ENCODE measurements at places on chromosomes 16 and 17.
A peak's percentile ranks its signal among the peaks of the same experiment; 100 is the strongest.

- peak; percentile 96 for DNase-seq
These were observed 12.4 kb upstream of the AURKB start for GRCh38 chr17:8222630-8223355.

- DNase-seq, result peak; percentile 93
These were observed at the start of gene EXOSC6 for GRCh38 chr16:70251629-70252354. Gene EXOSC6 (minus strand): TSS chr16:70251940. CDS start chr16:70251900, 40 bp downstream.

- peak; percentile 92 for DNase-seq
These were observed 18.2 kb upstream of the RASL10B start for GRCh38 chr17:35713069-35713728.

- no peak for DNase-seq
These were observed 7.3 kb upstream of the LHX1 start for GRCh38 chr17:36929851-36930582.

Data from fibroblast of skin of abdomen (primary cell).